ENCODE measurements at places on chromosomes 12 and 14. TPM values are rescaled to one million over a fixed set of nuclear protein-coding genes. Genes with fewer than 3 reads are reported as not detected.

Gene FSCB
- total RNA-seq: not detected

Gene BCL2L2
- 0.60 TPM for total RNA-seq

Gene PKP2
- 0.26 TPM for total RNA-seq

Gene KIF26A
- 0.07 TPM for total RNA-seq

Gene SMOC1
- not detected for total RNA-seq

Gene NPFF
- not detected for total RNA-seq

Gene RDH11
- 64.3 TPM for total RNA-seq

Gene OTOGL
- not detected for total RNA-seq

Gene C12orf54
- total RNA-seq: not detected

Gene LRTM2
- total RNA-seq: not detected

- no peak for DNase-seq
- H3K27me3 ChIP-seq: no peaks in the 10 kb centered on the region
- H3K36me3 ChIP-seq: no peaks in the 10 kb centered on the region
- no peak overlapping the region for H3K4me3 ChIP-seq
- no peak overlapping the region for H3K27ac ChIP-seq
Measured at GRCh38 chr12:67534681-67535080, 113.9 kb upstream of the DYRK2 start.

GRCh38 chr14:56147986-56148901, 30.0 kb downstream of the PELI2 start:
- no peaks in the 10 kb centered on the region for H3K36me3 ChIP-seq
- no peak overlapping the region for H3K4me3 ChIP-seq
- no peak overlapping the region for H3K27ac ChIP-seq
- peaks cover 26% of the 10 kb centered on the region for H3K4me1 ChIP-seq
- H3K27me3 ChIP-seq: no peaks in the 10 kb centered on the region
- DNase-seq: no peak

GRCh38 chr12:108531929-108532848, 17.1 kb downstream of the FICD start:
- H3K4me3 ChIP-seq: no peak overlapping the region
- H3K27me3 ChIP-seq: no peaks in the 10 kb centered on the region
- H3K36me3 ChIP-seq: peaks cover 39% of the 10 kb centered on the region
- no peaks in the 10 kb centered on the region for H3K4me1 ChIP-seq
- DNase-seq: no peak

DNA sequence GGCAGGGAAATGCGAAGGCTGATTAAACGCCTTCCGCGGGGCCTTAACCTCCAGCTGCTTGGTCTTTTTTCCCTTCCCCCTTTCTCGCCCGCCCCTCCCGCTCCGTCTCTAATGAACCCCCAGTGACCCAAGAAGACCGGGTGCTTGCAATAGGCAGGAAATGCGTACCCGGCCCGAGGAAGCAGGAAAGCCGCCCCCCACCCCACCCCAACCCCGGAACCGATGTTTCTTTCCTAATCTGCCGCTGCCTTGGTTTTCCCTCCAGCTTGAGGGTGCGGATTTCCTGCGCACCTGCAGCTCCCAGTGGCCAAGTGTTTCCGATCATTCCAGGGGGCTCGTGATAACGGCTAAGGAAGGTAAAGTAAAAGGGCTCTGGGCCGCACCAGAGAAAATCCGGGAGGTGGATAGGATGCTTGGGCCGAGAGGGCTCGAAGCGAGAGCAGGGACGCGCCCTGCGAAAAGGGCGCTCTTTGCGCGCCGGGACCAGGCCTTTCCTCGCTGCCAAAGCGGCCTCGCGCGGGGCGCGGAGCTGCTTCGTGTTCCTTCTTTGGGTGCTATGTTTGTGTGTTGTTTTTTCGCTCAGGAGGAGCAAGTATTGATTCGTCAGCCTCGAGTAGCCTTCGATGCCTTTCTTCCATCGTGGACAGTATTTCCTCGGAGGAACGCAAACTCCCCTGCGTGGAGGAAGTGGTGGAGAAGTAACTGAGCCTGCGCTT, 983 bp downstream of the MYF6 start:
- no peak overlapping the region for H3K4me3 ChIP-seq
- H3K4me1 ChIP-seq: no peaks in the 10 kb centered on the region

DNA sequence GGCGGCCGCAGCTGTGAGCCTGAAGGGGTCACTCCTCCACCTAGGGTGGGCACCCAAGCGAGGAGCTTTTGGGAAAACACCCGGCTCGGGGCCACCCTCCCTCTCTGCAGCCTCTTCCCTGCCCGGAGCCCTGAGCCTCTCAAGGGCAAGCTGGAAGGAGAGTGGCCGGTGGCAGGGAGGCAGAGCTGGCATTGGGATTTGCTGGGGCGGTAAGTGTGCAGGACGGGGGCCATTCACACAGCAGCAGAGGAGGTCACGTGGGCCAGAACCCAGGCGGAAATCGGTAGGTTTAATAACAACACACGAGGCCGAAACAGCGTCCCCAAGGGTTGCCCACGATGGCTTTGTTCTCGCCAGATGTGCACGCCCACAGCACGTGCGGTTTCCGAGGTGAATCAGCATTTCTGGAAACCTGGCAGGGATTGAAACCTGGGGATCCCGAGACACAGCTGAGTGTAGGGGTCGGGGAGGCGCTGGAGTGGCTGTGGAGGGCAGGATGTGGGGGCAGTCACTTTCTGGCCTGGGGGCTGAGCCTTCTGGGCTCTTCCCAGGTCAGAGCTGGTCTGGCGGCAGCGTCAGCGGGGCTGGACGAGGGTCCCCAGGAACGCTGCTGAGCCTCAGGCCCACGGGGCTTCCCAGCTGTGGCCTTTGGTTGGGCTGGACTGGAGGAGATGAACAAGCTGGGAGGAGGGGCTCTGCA, 23.5 kb downstream of the NOC4L start:
- H3K27ac ChIP-seq: no peak overlapping the region
- H3K27me3 ChIP-seq: no peaks in the 10 kb centered on the region
- DNase-seq: peak; percentile 34

DNA sequence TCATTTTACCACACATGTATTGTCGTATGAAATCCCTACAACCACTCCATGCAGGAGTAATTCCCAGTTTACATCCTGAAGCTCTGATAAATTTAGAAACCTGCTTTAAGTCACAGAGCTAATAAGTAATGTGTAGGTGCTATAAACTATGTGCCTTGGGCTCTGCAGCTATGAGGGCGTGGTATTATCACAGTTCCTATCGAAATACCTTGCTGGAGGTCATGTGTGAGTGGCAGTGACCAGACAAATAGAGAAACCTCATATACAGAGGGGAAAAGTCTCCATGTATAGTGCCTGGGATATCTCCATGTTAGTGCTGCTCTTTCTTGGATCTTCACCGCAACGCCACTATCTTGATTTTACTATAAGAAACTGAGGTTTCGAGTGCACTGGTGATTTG, 883 bp upstream of the TBC1D15 start:
- H3K4me1 ChIP-seq: peaks cover 54% of the 10 kb centered on the region
- no peaks in the 10 kb centered on the region for H3K27me3 ChIP-seq
- peak overlapping the region; percentile 94 for H3K4me3 ChIP-seq
